NCI-H526 treated with DMSO at 0.1 percent for 48 hours (cell line): ENCODE measurements at places on chromosomes 16 and 17.
A peak's percentile ranks its signal among the peaks of the same experiment; 100 is the strongest.

GRCh38 chr16:56312556-56312955, 112.8 kb downstream of the AMFR start:
- DNase-seq = no peak

DNA sequence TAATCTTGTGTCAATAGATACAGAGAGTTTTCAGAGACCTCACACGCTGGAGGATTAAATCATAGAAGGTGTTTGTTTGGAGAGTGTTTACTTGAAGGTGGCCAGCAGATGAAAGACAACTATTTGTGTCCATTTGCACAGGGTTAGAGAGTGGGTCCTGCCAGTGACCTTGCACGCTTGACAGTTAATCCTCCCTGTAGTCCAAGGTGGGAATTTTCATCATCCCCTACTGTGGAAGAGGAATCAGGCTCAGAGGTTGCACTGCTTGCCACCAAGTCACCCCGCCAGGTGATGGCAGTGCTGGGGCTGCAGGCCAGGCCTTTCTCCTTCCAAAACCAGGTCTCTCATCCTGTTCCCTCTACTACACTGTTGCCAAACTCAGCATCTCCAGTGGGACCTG, 12.3 kb downstream of the CDH1 start:
- DNase-seq = no peak

GRCh38 chr17:77147357-77147801, 6.6 kb downstream of the SEC14L1 start:
- DNase-seq = no peak

GRCh38 chr17:633641-634101, 81.0 kb downstream of the VPS53 start:
- DNase-seq = no peak

- peak; percentile 46 for DNase-seq
These were observed 11.9 kb downstream of the GSE1 start for GRCh38 chr16:85625053-85625452.

DNA sequence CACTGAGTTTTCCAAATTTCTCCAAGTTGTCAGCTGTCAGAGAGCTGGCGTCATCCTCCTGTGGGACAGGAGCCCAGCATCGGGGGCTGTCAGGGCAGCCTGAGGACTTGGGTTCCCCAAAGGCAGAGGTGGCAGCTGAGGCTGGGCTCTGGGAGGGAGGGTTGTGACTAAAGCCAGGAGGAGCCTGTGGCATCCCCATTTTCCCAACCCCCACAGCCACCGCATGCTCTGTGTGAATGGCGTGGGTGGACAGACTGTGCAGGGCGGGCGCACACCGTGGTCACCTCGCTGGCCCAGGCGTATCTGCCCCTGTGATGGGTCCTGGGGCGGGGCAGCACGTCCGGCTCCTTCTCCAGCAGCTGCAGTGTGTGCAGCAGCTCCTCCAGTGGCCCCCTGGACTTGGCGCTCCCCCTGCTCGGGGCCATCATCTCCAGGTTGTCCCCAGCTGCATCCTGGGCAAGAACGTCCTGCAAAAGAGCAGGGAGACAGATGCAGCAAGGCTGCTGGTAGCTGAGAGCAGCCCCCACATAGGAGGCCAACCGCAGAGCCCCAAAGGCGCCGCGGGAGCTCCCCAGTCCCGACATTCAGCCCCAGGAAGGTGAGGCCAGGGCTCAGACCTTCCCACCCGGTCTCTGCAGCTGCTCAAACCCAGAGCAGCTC, 24.8 kb downstream of the CEP131 start:
- no peak for DNase-seq

DNA sequence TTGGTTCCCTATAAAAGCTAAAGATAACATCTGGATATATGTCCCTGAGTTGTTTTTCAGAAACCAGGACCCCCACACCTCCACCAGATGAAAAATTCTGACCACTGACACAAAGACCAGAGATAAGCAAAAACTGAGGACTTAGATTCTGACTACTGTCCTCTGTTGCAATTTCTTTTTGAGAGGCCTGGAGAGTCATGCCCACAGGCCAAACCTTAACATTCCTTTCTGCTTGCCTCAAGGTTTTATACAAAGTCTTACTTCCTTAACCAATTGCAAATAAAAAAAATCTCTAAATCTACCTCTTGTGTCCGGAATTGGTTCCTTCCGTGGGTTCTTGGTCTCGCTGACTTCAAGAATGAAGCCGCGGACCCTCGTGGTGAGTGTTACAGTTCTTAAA, 228.5 kb downstream of the ABCC12 start:
- no peak for DNase-seq

DNA sequence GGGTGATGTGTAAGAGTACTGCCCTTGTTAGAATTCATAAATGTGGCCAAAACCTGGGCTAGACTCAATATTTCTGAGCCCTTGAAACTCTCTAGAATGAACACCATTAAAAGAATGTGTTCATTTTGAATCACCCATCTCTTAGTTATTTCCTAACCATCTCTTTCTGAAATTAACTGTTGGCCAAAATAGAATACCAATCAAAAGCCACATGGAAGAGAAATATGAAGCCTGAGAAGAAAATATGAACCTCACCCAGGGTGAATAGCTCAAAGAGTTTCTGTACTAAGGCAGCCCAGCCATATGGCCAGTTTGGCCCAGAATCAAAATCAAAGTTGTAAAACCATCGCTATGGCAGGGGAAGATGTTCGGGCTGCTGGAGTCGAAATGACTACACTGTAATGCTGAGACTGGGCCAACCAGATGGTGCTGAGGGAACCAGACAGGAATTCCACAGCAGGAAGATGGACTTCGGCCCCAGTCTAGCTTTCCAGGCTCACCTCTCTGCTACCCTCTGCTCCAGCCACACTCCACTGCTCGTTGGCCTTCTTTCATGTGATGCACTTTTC, 154.3 kb upstream of the ZFHX3 start:
- DNase-seq = no peak

DNA sequence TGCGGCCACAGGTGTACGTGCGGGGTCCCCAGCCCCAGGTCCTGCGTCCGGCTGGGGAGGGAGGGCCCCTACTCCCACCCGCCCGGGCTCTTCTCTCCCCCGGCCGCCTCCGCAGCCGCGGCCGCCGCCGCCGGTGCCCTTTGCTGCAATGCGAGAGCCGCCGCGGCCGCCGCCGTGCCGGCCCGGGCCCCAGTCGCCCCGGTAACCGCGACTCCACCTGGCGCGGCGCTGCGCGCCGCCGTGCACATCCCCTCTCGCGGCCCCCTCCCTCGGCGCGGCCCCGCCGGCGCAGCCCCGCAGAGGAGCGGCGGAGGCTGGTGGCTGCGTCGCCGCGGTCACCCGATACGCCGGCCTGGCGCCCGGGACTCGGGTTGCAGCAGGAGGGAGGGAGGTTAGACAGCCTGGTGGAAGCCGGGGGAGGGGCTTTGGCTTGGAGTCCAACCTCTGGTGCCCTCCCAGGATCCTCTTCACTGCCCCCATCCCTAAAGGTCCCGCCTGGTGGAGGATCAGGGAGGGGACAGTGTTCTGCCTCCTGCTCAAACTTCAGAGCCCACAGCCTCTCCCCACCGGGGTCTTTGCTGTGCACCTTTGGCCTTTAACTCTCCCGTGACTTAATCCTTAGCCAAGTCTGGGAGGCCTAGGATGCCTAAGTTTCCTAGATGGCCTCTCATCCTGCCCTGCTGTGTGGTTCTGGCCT, 32.9 kb downstream of the SRCIN1 start:
- peak; percentile 53 for DNase-seq

GRCh38 chr16:78372277-78372676, 272.8 kb downstream of the WWOX start:
- no peak for DNase-seq

DNA sequence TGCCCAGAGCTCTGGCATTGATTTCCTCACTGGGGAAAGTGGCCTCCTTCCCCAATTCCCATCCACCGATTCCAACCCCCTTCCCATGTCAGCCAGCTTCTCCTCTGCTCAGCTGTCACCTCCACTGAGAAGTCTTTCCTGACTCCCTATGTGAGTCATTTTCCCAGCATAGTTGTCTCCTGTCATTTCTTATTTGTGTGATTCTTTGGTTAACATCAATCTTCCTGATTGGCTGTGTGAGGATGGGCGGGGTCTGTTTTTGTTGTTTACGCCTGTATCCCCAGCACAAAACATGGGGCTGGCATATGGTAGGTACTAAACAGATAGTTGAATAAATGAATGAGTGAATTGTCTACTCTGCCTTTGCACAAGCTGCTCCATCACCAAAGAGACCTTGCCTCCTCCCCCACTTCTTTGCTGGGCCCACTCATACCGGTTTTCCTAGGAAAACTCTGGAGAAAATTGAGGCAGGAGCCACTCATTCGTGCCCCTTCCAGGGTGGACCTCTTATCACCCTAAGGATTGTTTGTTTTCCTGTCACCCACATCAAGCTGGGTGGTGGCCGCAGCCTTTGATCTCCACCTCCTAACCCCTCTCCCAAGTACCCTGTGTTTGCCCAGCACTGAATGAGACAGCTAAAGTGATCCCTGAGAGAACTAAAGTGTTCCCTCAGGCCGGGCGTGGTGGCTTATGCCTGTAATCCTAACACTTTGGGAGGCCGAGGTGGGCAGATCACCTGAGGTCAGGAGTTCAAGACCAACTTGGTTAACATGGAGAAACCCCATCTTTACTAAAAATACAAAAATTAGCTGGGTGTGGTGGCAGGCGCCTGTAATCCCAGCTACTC, 1.2 kb upstream of the GRB7 start:
- no peak for DNase-seq

- DNase-seq = no peak
These were observed 186.2 kb downstream of the RBFOX3 start for GRCh38 chr17:79424471-79425185.

DNA sequence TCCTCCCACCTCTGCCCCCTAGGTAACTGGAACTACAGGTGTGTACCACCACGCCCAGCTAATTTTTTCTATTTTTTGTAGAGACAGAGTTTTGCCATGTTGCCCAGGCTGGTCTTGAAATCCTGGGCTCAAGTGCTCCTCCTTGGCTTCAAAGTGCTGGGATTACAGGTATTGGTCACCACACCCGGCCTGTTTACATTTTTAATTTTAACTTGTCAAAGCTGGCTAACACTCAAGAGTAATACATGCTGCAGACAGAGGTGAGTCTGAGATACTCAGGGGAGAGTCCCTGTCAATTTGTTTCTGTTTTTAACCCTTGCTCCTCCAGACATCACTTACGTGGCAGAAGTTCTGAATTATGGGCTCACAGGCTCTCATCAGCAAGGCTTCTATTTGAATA, 50.7 kb upstream of the CLEC18B start:
- DNase-seq = no peak

DNA sequence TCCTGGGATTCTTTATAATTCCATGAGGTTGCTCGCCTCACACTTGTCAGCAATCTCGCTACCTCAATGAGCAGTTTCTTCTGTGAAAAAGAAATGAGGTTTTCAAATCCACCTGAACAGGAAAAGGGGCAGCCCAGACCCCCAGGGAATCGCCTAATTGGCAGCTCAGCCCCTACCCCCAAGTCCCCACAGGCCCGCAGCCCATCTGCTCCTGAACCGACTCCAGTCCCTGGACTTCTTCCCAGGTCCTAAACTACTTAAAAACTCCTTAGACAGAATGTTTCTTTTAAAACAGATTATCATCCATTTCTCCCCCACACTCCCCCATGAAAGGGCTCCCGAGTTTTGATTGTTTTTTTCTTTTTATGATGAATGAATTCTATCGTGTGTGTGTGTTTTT, 89.8 kb downstream of the PMP22 start:
- DNase-seq = no peak

- peak; percentile 5 for DNase-seq
These were observed 761 bp downstream of the GAN start for GRCh38 chr16:81315271-81316175.

DNA sequence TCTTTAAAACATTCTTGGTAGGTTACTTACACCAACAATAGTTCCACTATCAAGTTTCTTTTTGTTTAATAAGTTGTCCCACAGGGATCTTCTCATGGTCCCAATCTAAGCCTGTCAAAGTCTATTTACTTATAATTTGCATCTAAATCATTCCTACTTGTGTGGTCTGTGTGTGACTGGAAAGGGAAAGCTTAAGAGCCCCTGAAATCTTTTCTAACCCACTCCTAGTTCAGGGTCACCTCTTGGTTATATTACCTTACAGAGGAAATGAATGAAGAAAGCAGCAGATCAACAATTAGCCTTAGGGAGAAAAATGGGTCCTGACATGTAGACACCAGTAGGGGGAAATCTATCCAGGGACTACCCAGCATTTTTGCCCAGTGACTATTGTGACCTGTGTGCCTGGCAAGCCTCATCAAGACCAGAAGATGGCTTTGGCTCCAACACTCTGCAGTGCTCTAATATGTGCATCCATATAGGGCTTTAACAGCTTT, 110.4 kb upstream of the HAS3 start:
- DNase-seq = no peak

- DNase-seq = no peak
These were observed 92.4 kb upstream of the RPH3AL start for GRCh38 chr17:444879-445454.

DNA sequence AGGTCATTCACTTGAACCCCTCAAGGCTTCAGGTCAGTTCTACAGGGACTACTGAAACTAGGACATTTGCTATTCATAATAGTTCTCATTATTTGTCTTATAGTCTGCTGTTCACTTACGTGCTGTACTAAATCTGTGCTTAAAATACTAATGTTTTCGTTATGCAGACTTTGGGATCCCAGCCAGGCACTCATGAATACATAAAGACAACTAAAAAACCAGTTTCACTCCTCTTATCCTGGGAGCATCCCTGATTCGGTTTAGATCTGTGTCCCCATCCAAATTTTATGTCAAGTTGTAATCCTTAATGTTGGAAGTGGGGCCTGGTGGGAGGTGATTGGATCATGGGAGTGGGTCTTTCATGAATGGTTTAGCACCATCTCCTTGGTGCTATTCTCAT, 1291.8 kb downstream of the CDH11 start:
- no peak for DNase-seq

DNA sequence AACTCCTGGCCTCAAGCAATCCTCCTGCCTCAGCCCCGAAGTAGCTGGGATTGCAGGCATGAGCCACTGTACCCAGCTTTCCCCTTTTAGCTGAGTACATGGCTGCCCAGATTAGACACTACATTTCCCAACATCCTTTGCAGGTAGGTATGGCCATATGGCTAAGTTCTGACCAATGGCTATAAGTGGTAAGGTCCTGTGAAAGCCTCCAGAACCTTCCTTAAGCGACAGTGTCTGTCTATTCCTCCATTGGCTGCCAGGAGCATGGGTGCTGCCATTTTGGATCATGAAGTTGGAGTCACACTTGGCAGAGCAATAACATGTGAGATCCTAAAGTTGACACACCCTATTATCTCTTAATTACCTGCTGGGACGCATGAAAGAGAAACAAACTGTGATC, 24.4 kb upstream of the CRHR1 start:
- DNase-seq = no peak
